ENCODE measurements at places on chromosomes 1 and 21. TPM values are rescaled to one million over a fixed set of nuclear protein-coding genes. Genes with fewer than 3 reads are reported as not detected.

The ZNF695 gene
- 3.4 TPM for total RNA-seq

The LRRC53 gene
- total RNA-seq, result not detected

The C1orf122 gene
- total RNA-seq, result 61.5 TPM

The PDZK1 gene
- total RNA-seq, result 0.39 TPM

The ABCA4 gene
- total RNA-seq, result 0.04 TPM

The TEX38 gene
- not detected for total RNA-seq

The DNAH14 gene
- 15.1 TPM for total RNA-seq

The FCRL5 gene
- total RNA-seq, result not detected

The IBA57 gene
- total RNA-seq, result 5.1 TPM

The AGO3 gene
- total RNA-seq, result 4.5 TPM

The SPRR5 gene
- not detected for total RNA-seq

The RGS13 gene
- not detected for total RNA-seq

The RIMS3 gene
- 1.2 TPM for total RNA-seq

The KRTAP25-1 gene
- not detected for total RNA-seq

The OLFML2B gene
- total RNA-seq, result 1.0 TPM

The LRRC52 gene
- not detected for total RNA-seq

The ATP1A4 gene
- not detected for total RNA-seq

The S100A14 gene
- 0.55 TPM for total RNA-seq

The PLPP3 gene
- 31.6 TPM for total RNA-seq

The ANKRD35 gene
- total RNA-seq, result not detected

The HSPA6 gene
- 1.1 TPM for total RNA-seq

The OR2T29 gene
- total RNA-seq, result not detected

The MIS18A gene
- total RNA-seq, result 16.1 TPM

The MPL gene
- not detected for total RNA-seq
